ENCODE measurements at places on chromosomes 7 and 10.

DNA sequence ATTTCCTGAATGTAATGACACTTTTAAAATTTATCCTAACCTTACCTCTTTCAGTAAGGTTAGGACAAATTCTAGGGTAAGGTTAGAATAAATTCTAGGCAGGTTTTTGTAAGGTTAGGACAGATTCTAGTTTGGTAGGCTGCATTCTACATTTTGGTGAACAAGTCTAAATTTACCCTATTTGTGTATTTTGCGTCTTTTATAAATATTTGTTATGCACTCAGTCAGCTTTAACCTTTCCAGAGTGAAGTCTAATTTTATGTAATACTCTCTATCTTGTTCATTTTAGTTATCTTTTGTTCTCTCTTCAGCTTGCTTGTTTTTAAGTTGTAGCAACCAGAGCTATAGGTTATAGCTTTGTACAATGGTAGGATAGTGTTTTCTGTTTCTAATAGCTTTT, 54.0 kb downstream of the GLCCI1 start:
- H3K4me1 ChIP-seq, result no peaks in the 10 kb centered on the region
- no peaks in the 10 kb centered on the region for H3K36me3 ChIP-seq
- no peak overlapping the region for H3K4me3 ChIP-seq
- DNase-seq, result no peak

GRCh38 chr7:46513447-46513848, 592.4 kb upstream of the IGFBP3 start:
- no peak overlapping the region for H3K27ac ChIP-seq
- H3K4me1 ChIP-seq, result no peaks in the 10 kb centered on the region
- DNase-seq, result no peak

DNA sequence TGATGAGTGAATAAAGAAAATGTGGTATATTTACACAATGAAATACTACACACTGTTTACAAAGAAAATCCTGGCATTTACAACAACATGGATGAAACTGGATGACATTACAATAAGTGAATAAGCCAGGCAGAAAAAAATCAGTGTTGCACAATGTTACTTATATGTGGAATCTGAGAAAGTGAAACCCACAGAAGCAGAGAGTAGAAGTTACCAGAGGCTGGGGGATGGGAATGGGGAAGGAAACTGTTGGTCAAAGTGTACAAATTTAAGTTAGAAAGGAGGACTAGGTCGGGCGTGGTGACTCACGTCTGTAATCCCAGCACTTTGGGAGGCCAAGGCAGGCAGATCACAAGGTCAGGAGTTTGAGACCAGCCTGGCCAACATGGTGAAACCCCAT, 538.5 kb upstream of the MKI67 start:
- H3K4me3 ChIP-seq, result no peak overlapping the region
- no peaks in the 10 kb centered on the region for H3K27me3 ChIP-seq
- DNase-seq, result no peak
- H3K4me1 ChIP-seq, result no peaks in the 10 kb centered on the region
- H3K36me3 ChIP-seq, result no peaks in the 10 kb centered on the region

GRCh38 chr10:48639632-48640031, 34.8 kb upstream of the ARHGAP22 start:
- no peaks in the 10 kb centered on the region for H3K36me3 ChIP-seq
- peaks cover 5% of the 10 kb centered on the region for H3K4me1 ChIP-seq
- no peak overlapping the region for H3K4me3 ChIP-seq
- no peak overlapping the region for H3K27ac ChIP-seq

DNA sequence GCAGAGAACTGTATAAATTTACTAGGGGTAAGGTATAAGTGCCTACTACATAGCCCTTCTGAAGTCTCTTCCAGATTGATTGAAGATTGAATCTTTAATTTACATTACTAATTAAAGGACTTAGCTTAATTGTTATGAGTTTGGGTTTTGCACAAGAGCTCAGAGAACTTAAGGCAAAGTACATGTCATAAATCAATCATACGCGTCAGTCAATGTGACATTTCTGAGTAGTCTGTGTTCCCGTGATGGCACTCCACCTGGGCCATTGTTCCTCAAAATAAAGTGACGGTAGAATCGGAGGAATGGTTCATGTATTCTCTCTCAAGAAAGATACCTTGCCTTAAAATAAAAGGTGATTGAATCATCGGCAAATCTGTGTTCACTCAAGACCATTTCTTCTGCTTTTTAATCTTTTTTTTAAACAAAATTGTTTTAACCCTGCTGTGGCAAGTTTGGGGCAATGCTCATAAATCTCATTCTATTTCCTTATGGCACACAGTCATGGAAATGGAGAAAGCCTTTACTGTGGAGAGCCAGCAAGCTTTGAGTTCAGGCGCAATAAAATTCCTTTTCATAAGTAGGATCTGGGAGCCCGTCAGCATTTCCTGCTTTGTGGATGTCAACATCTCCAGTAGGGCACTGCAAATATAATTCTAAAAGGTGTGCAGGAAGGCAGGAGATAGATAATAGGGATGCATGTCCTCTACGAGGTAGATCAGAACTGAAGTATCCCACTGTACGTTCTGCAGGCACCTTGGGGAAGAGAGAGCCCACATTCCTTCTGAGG, 427.4 kb downstream of the GATA3 start:
- H3K27me3 ChIP-seq, result no peaks in the 10 kb centered on the region
- no peak overlapping the region for H3K4me3 ChIP-seq
- H3K36me3 ChIP-seq, result no peaks in the 10 kb centered on the region
- no peak for DNase-seq
- no peak overlapping the region for H3K27ac ChIP-seq

- H3K27ac ChIP-seq, result no peak overlapping the region
- no peaks in the 10 kb centered on the region for H3K36me3 ChIP-seq
- H3K27me3 ChIP-seq, result no peaks in the 10 kb centered on the region
- no peak overlapping the region for H3K4me3 ChIP-seq
- H3K4me1 ChIP-seq, result no peaks in the 10 kb centered on the region
Observed at GRCh38 chr10:78843495-78843894, 225.3 kb upstream of the ZMIZ1 start.

Measured in transverse colon (tissue), 4 donors.